ENCODE measurements at places on chromosomes 1 and 21.

DNA sequence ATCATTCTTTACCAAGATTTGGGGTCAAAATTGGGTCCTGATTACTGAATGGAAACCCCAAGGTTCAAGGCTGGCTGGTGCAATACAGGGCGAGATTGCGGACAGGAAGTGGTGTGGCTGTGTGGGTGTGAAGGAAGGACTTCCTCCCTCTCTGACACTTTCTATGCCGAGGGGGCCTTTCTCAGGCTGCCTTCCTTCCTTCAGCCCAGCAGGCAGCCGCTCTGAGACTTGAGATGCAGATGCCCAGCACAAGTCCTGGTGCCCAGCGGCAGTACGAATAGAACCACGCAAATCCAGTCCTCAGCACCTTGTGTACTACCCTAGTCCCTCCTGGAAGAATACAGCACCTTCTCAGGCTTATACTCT lies 16.3 kb downstream of the BATF3 start:
- H3K4me1 ChIP-seq = peaks cover 52% of the 10 kb centered on the region
- DNase-seq = peak; percentile 94
- peaks cover 31% of the 10 kb centered on the region for H3K36me3 ChIP-seq
- peak overlapping the region; percentile 97 for H3K27ac ChIP-seq

GRCh38 chr1:36781098-36781497 lies 253.2 kb downstream of the GRIK3 start:
- H3K4me1 ChIP-seq = no peaks in the 10 kb centered on the region
- H3K27me3 ChIP-seq = peaks cover 6% of the 10 kb centered on the region
- no peak for DNase-seq
- no peaks in the 10 kb centered on the region for H3K36me3 ChIP-seq
- H3K27ac ChIP-seq = no peak overlapping the region

DNA sequence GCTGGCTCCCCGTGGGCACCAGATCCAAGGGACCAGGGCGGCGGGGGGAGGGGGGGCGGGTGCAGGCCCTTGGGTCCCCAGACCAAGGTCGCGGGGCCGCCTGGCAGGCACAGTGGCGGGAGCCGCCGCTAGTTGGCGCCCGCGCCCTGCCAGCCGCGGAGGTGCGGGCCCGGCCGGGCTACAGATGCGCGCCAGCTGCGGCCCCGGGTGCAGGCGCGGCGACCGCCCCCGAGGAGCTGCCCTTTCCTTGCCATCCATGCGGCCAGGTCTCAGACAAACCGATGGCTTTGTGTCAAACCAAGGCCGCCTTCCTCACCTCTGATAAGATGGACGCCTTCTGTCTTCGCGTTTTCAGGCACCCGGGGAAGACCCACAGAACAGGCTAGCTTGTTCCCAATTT lies 2.2 kb upstream of the RUNX3 start:
- peak; percentile 73 for DNase-seq
- H3K27ac ChIP-seq = peak overlapping the region; percentile 88
- H3K4me3 ChIP-seq = peak overlapping the region; percentile 80
- H3K36me3 ChIP-seq = peaks cover 77% of the 10 kb centered on the region

GRCh38 chr1:12587981-12588640 lies 29.9 kb downstream of the DHRS3 start:
- no peaks in the 10 kb centered on the region for H3K27me3 ChIP-seq
- H3K27ac ChIP-seq = no peak overlapping the region
- peaks cover 25% of the 10 kb centered on the region for H3K4me1 ChIP-seq
- no peak for DNase-seq
- no peak overlapping the region for H3K4me3 ChIP-seq
- H3K36me3 ChIP-seq = peaks cover 43% of the 10 kb centered on the region

- H3K27me3 ChIP-seq = peaks cover 7% of the 10 kb centered on the region
- H3K27ac ChIP-seq = no peak overlapping the region
- no peaks in the 10 kb centered on the region for H3K36me3 ChIP-seq
- no peak overlapping the region for H3K4me3 ChIP-seq
- peak; percentile 14 for DNase-seq
- H3K4me1 ChIP-seq = no peaks in the 10 kb centered on the region
These were observed 94.1 kb downstream of the CLDN17 start for GRCh38 chr21:30072496-30072895.

GRCh38 chr1:12083766-12084165 lies 20.7 kb downstream of the TNFRSF8 start:
- H3K4me3 ChIP-seq = no peak overlapping the region

DNA sequence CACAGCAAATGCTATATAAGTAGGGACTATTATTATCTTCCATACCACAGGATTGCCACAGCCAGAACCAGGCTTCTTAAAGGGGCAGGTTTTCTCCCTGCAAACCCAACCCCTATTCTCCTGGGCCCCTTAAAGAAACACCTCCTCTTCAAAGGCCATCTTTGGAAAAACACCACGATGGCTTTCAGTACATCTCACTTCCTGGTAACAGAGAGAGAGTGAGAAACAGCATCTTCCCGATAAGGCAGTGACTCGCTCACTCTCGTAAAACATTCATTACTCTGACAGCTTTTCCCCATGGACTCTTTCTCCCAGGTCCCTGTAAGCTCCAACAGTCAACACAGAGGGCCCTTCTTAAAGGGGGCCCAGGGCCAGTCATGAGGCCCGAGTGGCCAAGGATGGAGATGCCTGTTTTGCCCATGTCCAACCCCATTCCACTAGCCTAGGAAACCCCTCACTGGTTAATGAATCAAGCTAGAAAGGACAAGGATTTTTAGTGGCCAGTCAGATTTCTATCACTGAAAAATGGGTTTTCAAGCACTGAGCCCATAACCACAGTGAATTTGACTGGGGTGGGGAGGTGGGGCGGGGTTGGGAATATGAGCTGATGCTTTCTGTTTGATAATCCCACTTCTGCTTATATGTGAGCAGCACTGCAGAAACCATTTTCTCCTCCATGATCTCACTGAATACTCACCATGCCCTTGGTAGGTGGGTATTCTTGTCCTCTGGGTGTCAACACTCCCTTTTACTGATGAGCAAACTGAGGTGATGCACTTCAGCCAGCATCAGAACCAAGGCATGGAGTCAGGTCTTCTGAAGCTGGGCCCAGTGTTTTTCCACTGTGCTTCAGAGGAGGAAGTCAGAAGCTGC lies 3.6 kb upstream of the NAV1 start:
- H3K4me3 ChIP-seq = no peak overlapping the region
- H3K4me1 ChIP-seq = peaks cover 10% of the 10 kb centered on the region
- H3K27me3 ChIP-seq = peaks cover 44% of the 10 kb centered on the region
- DNase-seq = no peak

- H3K36me3 ChIP-seq = no peaks in the 10 kb centered on the region
- H3K27me3 ChIP-seq = peaks cover 50% of the 10 kb centered on the region
- no peak overlapping the region for H3K27ac ChIP-seq
- DNase-seq = no peak
- H3K4me3 ChIP-seq = no peak overlapping the region
These were observed 10.3 kb downstream of the PRRX1 start for GRCh38 chr1:170674239-170674638.

- no peak overlapping the region for H3K4me3 ChIP-seq
- peak overlapping the region; percentile 56 for H3K27ac ChIP-seq
- DNase-seq = peak; percentile 56
These were observed 115.9 kb upstream of the IVNS1ABP start for GRCh38 chr1:185432948-185433347.

- H3K27me3 ChIP-seq = no peaks in the 10 kb centered on the region
- no peaks in the 10 kb centered on the region for H3K36me3 ChIP-seq
- H3K4me1 ChIP-seq = peaks cover 11% of the 10 kb centered on the region
- peak; percentile 97 for DNase-seq
- no peak overlapping the region for H3K27ac ChIP-seq
These were observed 21.8 kb downstream of the SLC27A3 start for GRCh38 chr1:153796786-153797659.

GRCh38 chr1:2170211-2170610 lies 24.4 kb downstream of the FAAP20 start:
- H3K27me3 ChIP-seq = no peaks in the 10 kb centered on the region
- no peak overlapping the region for H3K27ac ChIP-seq
- H3K36me3 ChIP-seq = no peaks in the 10 kb centered on the region
- DNase-seq = no peak
- peaks cover 3% of the 10 kb centered on the region for H3K4me1 ChIP-seq
- H3K4me3 ChIP-seq = no peak overlapping the region

- DNase-seq = no peak
- H3K27ac ChIP-seq = no peak overlapping the region
- no peaks in the 10 kb centered on the region for H3K36me3 ChIP-seq
- peaks cover 25% of the 10 kb centered on the region for H3K27me3 ChIP-seq
- no peak overlapping the region for H3K4me3 ChIP-seq
These were observed 200.7 kb upstream of the POU3F1 start for GRCh38 chr1:38246955-38247952.

GRCh38 chr21:46250146-46250725 lies 21.7 kb upstream of the LSS start:
- no peaks in the 10 kb centered on the region for H3K27me3 ChIP-seq
- peaks cover 34% of the 10 kb centered on the region for H3K4me1 ChIP-seq
- H3K36me3 ChIP-seq = peaks cover 60% of the 10 kb centered on the region
- no peak for DNase-seq

DNA sequence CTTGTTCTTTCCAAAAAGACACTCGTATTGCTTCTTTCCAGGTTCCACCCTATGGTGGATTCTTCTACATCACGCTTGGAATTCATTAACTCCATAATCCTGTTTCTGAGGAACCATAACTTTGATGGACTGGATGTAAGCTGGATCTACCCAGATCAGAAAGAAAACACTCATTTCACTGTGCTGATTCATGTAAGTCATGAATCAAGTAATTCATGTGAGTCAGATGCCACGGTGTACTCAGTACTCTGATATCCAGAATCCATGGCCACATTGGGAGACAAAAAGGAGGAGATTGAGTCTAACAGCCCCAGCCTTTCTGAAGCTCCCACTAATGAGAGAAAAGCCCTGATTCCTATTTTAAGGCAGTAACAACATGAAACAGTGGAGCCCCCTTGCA lies 7.4 kb downstream of the CHI3L2 start:
- no peaks in the 10 kb centered on the region for H3K27me3 ChIP-seq
- no peak overlapping the region for H3K4me3 ChIP-seq
- peaks cover 13% of the 10 kb centered on the region for H3K36me3 ChIP-seq
- H3K4me1 ChIP-seq = peaks cover 22% of the 10 kb centered on the region
- DNase-seq = no peak

DNA sequence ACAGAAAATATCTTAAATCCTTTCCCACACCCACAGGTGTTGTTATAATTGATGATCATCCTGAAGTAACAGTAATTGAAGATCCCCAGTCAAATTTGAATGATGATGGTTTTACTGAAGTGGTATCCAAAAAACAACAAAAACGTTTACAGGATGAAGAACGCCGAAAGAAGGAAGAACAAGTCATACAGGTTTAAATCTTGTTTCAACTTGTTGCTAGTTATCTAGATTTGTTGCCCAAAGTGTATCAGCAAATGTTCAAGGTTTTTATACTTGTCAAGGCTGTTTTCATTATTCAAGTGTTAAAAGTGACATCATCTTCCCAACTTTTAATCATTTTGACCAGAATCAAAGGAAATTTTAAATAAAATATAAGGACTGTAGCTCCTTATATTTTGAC lies 64.7 kb downstream of the PRRC2C start:
- H3K4me3 ChIP-seq = no peak overlapping the region
- no peak overlapping the region for H3K27ac ChIP-seq
- peaks cover 27% of the 10 kb centered on the region for H3K4me1 ChIP-seq
- H3K36me3 ChIP-seq = peaks cover 75% of the 10 kb centered on the region
- H3K27me3 ChIP-seq = no peaks in the 10 kb centered on the region

DNA sequence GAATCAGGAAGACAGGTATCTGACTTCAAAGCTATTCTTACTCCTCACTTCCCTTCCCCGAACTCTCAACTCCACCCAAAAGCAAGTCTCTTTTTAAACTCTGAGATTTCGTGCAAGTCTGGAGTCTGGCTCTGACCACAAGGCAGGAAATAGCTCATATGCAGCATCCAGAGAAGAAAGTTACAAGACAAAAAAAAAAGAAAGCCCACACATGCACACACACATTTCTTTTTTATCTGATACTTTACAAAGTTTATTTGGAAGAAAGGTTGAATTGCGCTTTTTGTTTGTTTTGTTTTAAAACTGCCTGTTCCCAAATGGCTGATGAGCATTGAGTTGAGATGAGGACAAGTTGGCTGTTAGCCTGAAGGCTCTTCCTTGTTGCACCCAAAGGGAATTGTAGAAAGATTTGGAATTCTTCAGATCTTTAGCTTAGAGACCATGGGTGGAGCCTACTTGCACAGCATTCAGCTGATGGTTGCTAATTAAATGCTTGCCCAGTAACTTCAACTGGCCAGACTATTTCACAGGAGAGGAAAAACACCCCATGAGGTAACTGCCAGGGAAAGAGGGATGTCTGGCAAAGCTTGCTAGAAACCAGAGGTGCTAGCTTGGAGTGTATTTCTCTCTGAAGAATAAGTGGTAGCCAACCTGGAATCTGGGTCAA lies 490.3 kb downstream of the TTLL7 start:
- H3K36me3 ChIP-seq = peaks cover 4% of the 10 kb centered on the region
- peak overlapping the region; percentile 49 for H3K4me3 ChIP-seq
- peak; percentile 53 for DNase-seq
- H3K4me1 ChIP-seq = peaks cover 40% of the 10 kb centered on the region
- no peaks in the 10 kb centered on the region for H3K27me3 ChIP-seq
- H3K27ac ChIP-seq = peak overlapping the region; percentile 91

DNA sequence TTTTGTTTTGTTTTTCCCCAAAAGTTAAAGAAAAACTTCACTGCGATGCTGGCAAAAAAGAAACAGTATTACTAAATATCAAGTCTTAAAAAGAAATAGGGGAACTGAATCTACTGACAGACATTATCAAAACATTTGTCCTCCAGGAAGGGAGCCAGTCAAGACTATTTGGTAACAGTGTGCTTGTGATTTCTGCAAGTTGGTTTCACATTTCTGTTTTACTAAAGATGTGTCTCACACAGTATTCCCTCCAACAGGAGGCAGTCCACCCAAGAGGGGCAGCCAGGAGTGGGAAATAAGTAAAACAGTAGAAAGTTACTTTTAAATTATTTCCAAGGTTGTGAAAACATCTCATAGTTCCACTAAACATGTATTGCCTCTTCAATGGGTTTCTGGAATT lies 74.4 kb upstream of the SDC3 start:
- H3K27ac ChIP-seq = peak overlapping the region; percentile 31
- peaks cover 49% of the 10 kb centered on the region for H3K36me3 ChIP-seq
- H3K4me1 ChIP-seq = peaks cover 57% of the 10 kb centered on the region
- no peak overlapping the region for H3K4me3 ChIP-seq
- no peaks in the 10 kb centered on the region for H3K27me3 ChIP-seq

GRCh38 chr1:210586771-210587170 lies 258.1 kb downstream of the HHAT start:
- H3K27me3 ChIP-seq = no peaks in the 10 kb centered on the region
- H3K4me3 ChIP-seq = no peak overlapping the region
- H3K36me3 ChIP-seq = peaks cover 4% of the 10 kb centered on the region
- H3K27ac ChIP-seq = no peak overlapping the region

- H3K4me3 ChIP-seq = no peak overlapping the region
- H3K36me3 ChIP-seq = no peaks in the 10 kb centered on the region
- no peak for DNase-seq
- H3K27ac ChIP-seq = no peak overlapping the region
These were observed 77.0 kb upstream of the MACF1 start for GRCh38 chr1:39127513-39127912.

All from activated CD8-positive, alpha-beta T cell treated with anti-CD3 and anti-CD28 coated beads for 36 hours (primary cell).